ENCODE measurements at places on chromosomes 7 and 10. TPM values are rescaled to one million over a fixed set of nuclear protein-coding genes. Genes with fewer than 3 reads are reported as not detected.

DNA sequence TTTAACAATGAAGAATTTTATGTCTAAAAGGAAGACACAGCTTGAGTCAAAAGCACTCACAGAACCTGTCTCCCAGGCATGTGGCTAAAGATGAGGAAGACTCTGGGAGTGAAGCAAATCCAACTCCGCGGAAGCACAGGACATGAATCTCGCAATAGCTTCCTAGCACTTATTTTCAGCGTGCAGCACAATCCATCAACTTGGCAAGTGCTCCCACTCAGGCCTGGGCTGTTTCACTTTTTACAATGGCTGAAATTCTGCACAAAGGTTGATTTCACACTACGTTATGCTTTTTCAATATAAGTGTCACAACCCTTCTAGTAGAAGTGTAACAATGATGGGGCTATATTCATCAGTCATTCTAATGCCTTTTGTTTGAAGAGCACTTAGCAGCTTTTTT, 180.2 kb downstream of the XPNPEP1 start:
- H3K27me3 ChIP-seq = no peaks in the 10 kb centered on the region
- H3K36me3 ChIP-seq = no peaks in the 10 kb centered on the region
- DNase-seq = no peak
- no peaks in the 10 kb centered on the region for H3K4me1 ChIP-seq
- no peak overlapping the region for H3K27ac ChIP-seq
- no peak overlapping the region for H3K4me3 ChIP-seq

DNA sequence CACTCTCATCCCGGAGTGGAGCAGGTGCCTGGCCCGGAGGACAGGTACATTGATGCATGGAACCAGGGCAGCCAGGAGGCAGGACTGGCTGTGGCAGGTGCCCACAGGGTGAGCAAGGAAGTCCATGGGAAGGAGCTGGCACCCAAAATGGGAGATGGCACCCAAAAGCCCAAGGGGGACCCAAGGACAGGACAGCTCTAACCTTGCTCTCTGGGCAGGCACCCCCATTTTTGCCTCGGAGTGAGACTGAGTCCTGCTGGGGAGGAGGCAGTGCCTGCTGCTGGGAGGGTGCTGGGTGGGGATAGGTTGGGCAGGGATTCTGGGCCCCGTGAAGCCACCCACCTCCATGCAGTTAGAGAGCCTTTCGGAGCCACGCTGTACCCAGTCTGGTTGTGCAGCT, 234.5 kb downstream of the TCERG1L start:
- H3K27me3 ChIP-seq = no peaks in the 10 kb centered on the region
- no peak overlapping the region for H3K4me3 ChIP-seq
- H3K36me3 ChIP-seq = no peaks in the 10 kb centered on the region
- no peak overlapping the region for H3K27ac ChIP-seq

DNA sequence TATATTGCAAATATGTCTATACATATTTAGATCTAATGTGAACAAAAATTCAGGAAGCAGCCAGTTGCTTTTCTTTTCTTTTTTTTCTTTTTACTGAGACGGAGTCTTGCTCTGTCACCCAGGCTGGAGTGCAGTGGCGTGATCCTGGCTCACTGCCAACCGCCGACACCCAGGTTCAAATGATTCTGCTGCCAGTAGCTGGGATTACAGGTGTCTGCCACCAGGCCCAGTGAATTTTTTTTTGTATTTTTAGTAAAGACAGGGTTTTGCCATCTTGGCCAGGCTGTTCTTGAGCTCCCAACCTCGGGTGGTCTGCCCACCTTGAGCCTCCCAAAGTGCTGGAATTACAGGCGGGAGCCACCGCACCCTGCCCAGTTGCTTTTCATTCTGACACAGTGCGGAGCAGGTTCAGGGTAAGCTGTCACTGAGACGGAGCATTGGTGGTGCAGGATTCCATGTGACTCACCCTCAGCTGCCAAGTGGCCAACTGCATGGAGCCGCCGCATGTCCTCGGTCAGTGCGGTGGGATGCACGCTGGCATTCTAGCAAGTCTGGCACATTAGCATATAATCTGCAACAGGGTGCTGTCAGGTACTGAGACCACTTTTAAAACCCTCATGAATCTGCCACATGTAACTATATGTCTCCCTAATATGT, 362.7 kb downstream of the DNAJB6 start:
- no peaks in the 10 kb centered on the region for H3K36me3 ChIP-seq
- DNase-seq = no peak
- peaks cover 4% of the 10 kb centered on the region for H3K27me3 ChIP-seq
- no peak overlapping the region for H3K27ac ChIP-seq

- no peaks in the 10 kb centered on the region for H3K4me1 ChIP-seq
- H3K27me3 ChIP-seq = no peaks in the 10 kb centered on the region
- H3K4me3 ChIP-seq = no peak overlapping the region
These were observed 239.2 kb downstream of the CELF2 start for GRCh38 chr10:11256896-11257295.

- H3K27me3 ChIP-seq = no peaks in the 10 kb centered on the region
- no peak overlapping the region for H3K4me3 ChIP-seq
- no peak overlapping the region for H3K27ac ChIP-seq
- peaks cover 10% of the 10 kb centered on the region for H3K36me3 ChIP-seq
- DNase-seq = no peak
- H3K4me1 ChIP-seq = peaks cover 8% of the 10 kb centered on the region
These were observed 41.0 kb downstream of the ZEB1 start for GRCh38 chr10:31359979-31360378.

DNA sequence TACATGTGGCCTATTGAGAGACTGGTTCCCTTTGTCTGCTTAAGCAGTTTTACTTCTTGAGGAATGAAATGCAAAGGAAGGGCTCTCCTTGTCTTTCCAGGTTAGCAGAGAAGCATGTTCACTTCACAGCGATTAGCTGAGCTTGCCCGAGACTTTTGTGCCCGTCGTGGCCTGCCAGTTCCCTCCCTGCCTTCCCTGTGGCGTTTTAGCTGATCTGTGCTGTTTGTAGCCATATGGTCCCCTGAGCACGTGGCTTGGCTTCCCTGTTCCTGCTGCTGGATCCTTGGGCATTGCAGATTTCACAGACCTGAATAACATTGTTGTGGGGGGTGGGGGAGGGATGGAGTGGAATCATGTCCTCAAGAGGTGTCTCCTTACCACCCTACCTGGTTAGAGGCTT, 61.8 kb downstream of the SND1 start:
- no peaks in the 10 kb centered on the region for H3K4me1 ChIP-seq
- H3K27ac ChIP-seq = no peak overlapping the region
- DNase-seq = no peak

GRCh38 chr7:47354831-47355541, 226.9 kb downstream of the TNS3 start:
- no peaks in the 10 kb centered on the region for H3K27me3 ChIP-seq
- DNase-seq = no peak
- no peak overlapping the region for H3K4me3 ChIP-seq
- no peaks in the 10 kb centered on the region for H3K4me1 ChIP-seq
- peaks cover 10% of the 10 kb centered on the region for H3K36me3 ChIP-seq

- H3K36me3 ChIP-seq = no peaks in the 10 kb centered on the region
- peak; percentile 42 for DNase-seq
- H3K4me1 ChIP-seq = peaks cover 9% of the 10 kb centered on the region
- H3K27ac ChIP-seq = peak within 1 kb of the TSS; percentile 95
- H3K4me3 ChIP-seq = peak within 1 kb of the TSS; percentile 67
These were observed at the start of gene NT5C3A for GRCh38 chr7:33062023-33062781. TSS of gene NT5C3A (minus strand) at chr7:33062776. CDS start at chr7:33062705, 71 bp downstream.

DNA sequence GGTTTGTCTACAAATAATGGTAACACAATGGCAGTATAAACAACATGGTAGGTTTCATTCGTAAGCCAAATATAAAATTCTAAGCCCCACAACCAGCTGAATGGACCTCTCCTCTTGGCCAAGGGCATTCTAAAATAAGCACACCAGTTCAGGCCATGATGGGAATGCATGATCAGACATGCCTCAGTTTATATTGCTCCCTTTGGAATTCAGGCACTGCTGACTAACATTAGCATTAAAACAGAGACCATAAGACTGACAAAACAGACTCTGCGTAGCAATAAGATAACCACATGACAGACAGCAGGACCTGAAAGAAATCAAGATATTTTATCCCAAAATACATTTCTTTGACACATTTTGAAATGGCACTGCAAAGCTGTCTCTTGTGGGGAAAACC, 125.8 kb downstream of the FAM107B start:
- H3K36me3 ChIP-seq = no peaks in the 10 kb centered on the region
- H3K4me3 ChIP-seq = no peak overlapping the region
- no peaks in the 10 kb centered on the region for H3K27me3 ChIP-seq
- DNase-seq = no peak
- peaks cover 26% of the 10 kb centered on the region for H3K4me1 ChIP-seq

- no peaks in the 10 kb centered on the region for H3K36me3 ChIP-seq
- no peak for DNase-seq
- H3K4me1 ChIP-seq = no peaks in the 10 kb centered on the region
- no peak overlapping the region for H3K4me3 ChIP-seq
These were observed 29.2 kb downstream of the ANXA8 start for GRCh38 chr10:47454780-47455058.

DNA sequence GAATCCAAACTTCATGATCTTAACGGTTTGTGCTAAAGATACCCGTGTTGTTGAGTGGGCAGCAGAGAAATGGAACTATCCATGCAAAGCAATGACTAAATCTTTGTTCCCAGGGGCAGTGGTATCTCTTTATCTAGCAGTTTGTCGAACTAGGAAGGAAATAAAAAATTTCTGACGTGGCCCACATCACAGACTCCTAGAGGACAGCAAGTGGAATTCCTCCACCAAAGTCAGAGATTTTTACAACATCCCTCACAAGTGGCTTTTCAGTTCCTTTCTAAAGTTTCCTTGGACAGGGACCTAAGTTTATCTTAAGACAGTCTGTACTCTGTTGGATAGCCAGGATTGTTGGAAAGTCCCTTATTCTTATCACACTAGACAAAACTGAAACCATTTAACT, 136.0 kb downstream of the RAPGEF5 start:
- H3K4me3 ChIP-seq = no peak overlapping the region
- H3K4me1 ChIP-seq = peaks cover 4% of the 10 kb centered on the region
- H3K36me3 ChIP-seq = no peaks in the 10 kb centered on the region
- no peak for DNase-seq
- H3K27ac ChIP-seq = peak overlapping the region; percentile 74

DNA sequence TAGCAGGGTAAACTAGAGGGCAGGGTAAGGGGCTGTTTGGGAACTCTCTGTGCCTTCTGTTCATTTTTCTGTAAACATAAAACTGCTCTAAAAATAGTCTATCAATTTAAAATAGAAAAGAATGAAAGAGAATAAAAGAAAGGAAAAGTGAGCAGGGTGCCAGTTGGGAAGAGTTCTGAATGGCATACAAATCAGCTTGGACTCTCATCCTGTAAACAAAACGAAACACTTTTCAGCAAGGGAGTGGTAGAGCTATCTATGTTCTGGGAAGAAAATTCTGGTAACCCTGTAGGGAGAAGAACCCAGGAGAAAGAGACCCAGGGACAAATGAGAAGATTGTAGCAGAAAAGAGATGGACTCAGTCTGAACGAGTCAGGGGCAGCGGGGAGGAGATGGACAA, 24.6 kb downstream of the SCRN1 start:
- no peak overlapping the region for H3K27ac ChIP-seq
- no peaks in the 10 kb centered on the region for H3K36me3 ChIP-seq
- no peak overlapping the region for H3K4me3 ChIP-seq
- H3K4me1 ChIP-seq = no peaks in the 10 kb centered on the region
- no peaks in the 10 kb centered on the region for H3K27me3 ChIP-seq

DNA sequence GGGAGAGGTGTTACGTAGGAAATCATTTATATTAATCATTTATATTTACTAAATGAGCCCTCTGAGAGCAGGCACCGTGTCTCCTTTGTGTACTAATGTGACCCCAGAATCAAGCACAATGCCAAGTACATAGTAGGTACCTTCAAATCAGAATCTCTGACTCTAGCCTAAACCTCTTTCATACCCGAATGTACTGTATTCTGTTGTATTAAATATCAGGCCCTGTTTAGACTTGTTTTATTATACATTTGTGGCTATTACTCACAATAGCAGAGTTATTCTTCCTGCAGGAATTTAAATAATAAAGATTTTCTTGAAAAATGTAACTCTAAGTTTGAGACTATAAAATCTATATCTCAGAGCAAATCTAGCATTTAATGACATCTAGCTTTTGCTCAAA, 297.3 kb downstream of the EXOC4 start:
- no peak overlapping the region for H3K27ac ChIP-seq
- no peaks in the 10 kb centered on the region for H3K4me1 ChIP-seq
- no peak overlapping the region for H3K4me3 ChIP-seq
- no peaks in the 10 kb centered on the region for H3K27me3 ChIP-seq

- H3K4me1 ChIP-seq = no peaks in the 10 kb centered on the region
- H3K36me3 ChIP-seq = peaks cover 8% of the 10 kb centered on the region
- no peak for DNase-seq
These were observed 66.8 kb downstream of the CCDC6 start for GRCh38 chr10:59839576-59839975.

- H3K4me1 ChIP-seq = no peaks in the 10 kb centered on the region
- H3K4me3 ChIP-seq = no peak overlapping the region
- H3K27me3 ChIP-seq = no peaks in the 10 kb centered on the region
- no peak for DNase-seq
These were observed 155.2 kb upstream of the BMPER start for GRCh38 chr7:33750177-33750576.

- H3K27ac ChIP-seq = no peak overlapping the region
- H3K36me3 ChIP-seq = no peaks in the 10 kb centered on the region
- no peaks in the 10 kb centered on the region for H3K27me3 ChIP-seq
- no peak for DNase-seq
- H3K4me3 ChIP-seq = no peak overlapping the region
- no peaks in the 10 kb centered on the region for H3K4me1 ChIP-seq
These were observed 23.4 kb downstream of the ADRA2A start for GRCh38 chr10:111100198-111100597.

DNA sequence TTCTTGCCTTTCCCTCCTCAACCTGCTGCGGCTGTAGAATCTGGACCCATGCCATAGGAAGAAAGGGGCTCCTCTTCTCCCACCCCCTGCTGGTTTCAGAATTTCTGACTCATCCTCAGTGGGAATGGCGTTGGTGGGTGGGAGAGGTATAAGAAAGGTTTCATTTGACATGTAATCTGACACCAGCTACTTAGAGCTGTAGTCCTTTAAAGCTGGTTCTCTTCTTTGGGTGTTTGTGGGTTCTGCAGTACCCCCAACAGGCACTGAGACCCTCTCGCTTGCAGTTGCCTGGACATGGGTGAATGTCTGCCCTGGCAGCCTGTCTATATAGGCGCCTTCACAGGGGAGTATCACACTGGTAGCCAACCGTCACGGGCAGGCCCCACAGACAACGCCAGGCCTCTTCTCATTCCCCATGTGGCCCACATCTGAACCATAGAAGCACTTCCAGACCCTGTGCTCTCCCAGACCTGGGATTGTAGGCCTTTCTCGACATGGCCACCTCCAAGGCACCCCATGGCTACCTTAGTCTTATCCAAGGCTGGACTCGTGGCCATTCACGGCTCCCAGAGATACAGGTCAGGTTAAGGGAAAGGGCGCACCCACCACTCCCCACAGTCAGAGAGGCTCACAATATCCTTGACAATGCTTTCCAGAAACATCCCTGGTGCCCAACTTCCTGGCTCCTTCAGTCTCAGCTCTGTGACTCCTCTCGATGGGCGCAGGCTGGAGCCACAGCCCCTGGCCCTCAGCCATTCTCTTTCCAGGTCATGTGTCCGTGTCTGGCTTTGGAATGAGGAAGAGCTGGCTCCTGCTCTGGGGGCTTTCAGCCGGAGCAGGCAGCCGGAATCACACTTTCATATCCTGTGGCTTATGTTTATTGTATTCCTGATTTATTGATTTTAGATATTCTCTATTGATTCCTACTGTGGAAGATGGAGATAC, 17.5 kb downstream of the ZNF862 start:
- no peaks in the 10 kb centered on the region for H3K27me3 ChIP-seq
- H3K4me3 ChIP-seq = no peak overlapping the region
- H3K27ac ChIP-seq = no peak overlapping the region

The OR2A42 gene
- not detected for total RNA-seq

The TMEM130 gene
- total RNA-seq = 1.5 TPM

The GRM3 gene
- not detected for total RNA-seq

The PRKCQ gene
- 7.0 TPM for total RNA-seq

The ANKRD61 gene
- total RNA-seq = 0.29 TPM

The STEAP1B gene
- 1.3 TPM for total RNA-seq

The SVIL gene
- 103 TPM for total RNA-seq

The UCMA gene
- total RNA-seq = not detected

The HTR7 gene
- total RNA-seq = 0.12 TPM

Data from left lung (tissue), 14 donors.